ENCODE measurements at places on chromosomes 6 and 20.

DNA sequence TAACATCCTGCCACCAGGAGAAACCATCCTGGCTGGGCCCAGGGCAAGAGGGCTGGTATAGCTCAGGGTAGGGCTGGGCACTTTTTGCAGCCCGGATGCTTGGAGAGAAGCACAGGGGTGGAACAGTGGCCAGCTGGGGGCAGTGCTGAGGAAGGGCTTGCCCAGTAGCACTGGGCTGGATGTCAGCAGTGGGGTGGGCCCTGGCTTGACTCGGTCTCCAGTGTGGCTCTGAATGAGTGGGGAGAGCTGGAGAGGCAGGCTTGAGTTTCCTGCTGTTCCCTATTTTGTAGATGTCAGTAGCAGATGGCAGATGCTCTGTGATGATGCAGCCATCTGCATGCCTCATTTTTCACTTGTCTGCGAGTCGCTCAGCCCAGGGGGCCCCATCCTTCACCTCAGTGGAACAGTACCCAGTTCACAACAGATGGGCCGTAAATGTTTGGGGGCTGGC, 56.3 kb upstream of the TULP1 start:
- no peak for DNase-seq

DNA sequence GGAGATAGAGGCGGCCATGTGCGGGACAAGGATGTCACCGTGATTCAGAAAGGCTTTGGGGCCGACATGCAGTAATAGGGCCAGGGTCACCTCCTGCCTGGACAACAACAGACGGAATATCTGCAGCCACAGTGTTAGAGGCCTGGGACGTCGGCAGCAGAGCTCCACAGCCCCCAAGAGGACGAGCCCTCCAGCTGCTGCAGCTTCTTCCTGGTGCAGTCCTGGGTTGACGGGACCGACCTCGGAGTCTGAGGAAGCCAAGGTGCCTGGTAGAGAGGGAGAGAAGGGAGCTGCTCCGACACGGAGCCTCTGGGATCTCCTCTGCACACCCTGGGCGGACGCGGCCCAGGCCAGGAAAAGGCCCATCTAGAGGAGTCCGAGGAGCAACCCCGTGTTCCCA, 23.2 kb upstream of the CHRNA4 start:
- DNase-seq: no peak

DNA sequence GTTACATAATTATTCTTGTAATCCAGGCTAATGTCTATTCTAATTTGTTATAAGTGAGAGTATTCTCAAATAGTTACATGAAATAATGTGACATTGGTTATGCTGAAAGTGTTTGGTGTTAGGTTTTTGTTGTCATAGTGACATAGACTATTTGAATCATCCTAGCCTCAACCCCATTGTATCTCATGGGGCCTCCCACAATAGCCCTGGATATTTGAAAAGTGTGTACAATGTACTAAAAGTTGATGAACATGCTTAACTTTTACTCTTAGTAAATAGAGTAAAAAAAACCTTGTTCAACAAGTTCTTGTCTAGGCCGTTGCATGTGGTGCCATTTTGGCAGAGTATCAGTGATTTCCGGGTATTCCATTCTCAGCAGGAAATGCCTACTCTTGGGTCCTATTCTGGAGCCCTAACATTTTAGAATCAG, 83.0 kb downstream of the RTN4IP1 start:
- no peak for DNase-seq

GRCh38 chr6:154070657-154071056, 31.6 kb downstream of the OPRM1 start:
- DNase-seq: no peak

DNA sequence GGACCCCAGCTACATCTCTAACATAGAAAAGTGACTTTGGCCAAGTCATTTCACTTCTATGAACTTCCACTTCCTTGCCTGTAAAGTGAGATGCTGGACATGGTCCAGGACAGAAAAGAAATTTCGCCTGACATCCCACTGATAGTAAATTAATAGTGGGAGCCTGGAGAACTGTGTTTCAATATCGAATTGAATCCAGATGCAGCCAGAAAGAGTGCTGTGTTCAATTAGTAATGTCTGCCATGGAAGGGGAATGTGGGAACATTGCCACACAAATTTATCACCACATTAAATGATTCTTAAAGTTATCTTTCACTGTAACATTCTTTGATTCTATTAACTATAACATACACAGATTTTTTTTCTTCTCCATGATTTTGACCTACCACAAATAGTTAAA, 255.0 kb downstream of the HACE1 start:
- DNase-seq: no peak

DNA sequence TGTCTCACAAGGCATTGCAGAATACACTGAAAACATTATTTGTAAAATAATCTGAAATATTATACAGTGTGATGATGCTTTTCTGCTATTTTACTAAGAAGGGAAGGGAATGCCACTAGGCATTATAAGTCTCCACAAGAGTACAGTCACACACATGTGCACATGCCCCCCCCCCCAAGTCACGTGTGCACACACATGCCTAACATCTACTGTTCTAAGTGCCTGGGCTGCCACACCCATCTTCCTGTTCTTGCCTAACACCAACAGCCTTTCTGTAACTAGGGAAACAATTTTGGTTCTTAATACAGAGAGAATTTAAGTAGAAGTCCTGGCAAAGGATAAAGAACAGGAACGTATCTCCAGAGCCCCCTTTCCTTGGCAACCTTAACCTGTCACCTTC, 58.2 kb upstream of the BCLAF1 start:
- peak; percentile 83 for DNase-seq

GRCh38 chr20:3679749-3680700, 1.8 kb downstream of the ADAM33 start:
- DNase-seq: no peak

Measured in NCI-H1105 (cell line).